ENCODE measurements at places on chromosomes 4 and X.
A peak's percentile ranks its signal among the peaks of the same experiment; 100 is the strongest.

GRCh38 chr4:30939069-30939468 is 218.9 kb downstream of the PCDH7 start:
- peak; percentile 1 for DNase-seq

DNA sequence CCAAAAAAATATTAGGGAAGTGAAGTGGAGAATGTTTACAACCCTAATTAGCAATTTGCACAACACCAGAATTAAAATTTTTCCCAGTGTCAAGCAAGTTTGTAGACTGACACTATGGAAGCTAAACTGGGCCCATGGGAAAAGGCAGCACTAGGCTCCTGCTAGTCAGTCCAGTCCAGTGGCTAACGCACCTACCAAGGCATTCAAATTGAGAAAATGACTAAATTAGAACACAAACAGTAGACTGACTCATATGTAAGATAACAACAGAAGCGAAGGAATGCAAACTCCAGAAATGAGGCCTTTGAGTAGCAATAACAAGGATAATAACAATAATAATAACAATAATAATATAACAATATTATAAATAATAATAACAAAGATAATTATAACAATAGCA is 90.7 kb downstream of the GRIA3 start:
- DNase-seq: peak; percentile 30

DNA sequence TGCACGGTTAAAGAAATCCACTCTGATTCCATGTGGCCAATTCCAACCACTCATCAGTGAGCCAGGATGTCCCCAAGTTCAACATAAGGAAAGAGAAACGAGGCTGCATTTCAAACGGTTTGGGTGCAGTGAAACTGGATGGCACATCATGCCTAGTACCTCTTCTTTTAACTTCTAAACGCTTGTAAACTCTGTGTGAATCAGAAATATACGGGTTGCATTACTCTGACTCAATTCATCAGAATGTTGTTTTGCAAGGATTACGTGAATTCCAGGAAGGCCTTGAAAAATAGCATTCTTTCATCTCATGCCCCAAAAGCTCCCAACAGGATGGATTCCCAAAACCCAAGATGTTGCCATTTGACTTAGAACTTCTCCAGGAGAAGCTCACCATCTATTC is 270.4 kb downstream of the LDB2 start:
- DNase-seq: peak; percentile 84

DNA sequence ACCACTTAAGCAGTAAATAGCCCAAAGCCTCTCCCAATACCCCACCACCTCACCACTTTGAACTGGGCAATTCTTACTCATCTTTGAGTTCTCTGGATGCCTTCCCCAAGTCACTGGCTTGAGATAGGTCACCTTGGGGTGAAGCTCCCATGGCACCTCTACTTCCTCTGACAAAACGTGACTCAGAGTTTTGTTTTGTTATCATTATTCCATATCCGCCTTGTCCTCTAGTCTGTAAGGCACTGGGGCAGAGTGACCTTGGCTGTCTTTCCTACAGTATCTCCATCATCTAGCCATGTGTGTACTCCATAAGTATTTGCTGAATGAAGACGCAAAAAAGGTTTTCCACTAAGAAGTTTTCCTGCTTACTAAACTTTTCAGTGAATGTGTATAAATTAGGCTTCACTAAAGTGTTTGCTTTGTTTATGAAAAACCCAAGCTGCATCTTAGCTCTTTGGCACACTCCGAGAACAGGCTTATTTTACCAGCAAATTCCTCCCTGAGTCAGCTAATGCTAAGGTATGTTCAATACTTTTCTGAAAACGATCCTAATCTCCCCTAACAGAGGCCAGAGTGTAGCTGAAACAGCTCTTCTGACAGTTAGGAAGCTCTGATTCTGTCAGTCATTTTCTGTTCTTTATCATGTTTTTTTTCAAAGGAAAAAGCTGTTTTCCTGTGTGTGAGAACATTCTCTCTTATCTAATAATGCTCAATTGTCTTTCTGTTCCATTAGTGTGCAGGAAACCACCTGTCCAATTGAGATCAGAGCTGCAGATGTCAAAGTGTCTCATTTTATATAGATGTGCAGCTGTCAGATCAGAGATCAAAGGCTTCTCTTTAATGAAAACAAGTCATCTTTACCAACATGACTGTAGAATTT is 30.2 kb upstream of the TSPAN5 start:
- DNase-seq: peak; percentile 54

GRCh38 chr4:86497980-86498862 is 95.9 kb upstream of the PTPN13 start:
- peak; percentile 83 for DNase-seq

- DNase-seq: no peak
Measured at GRCh38 chr4:149718500-149718899, 97.1 kb downstream of the IQCM start.

GRCh38 chrX:40530509-40530908 is 50.3 kb upstream of the ATP6AP2 start:
- DNase-seq: no peak

DNA sequence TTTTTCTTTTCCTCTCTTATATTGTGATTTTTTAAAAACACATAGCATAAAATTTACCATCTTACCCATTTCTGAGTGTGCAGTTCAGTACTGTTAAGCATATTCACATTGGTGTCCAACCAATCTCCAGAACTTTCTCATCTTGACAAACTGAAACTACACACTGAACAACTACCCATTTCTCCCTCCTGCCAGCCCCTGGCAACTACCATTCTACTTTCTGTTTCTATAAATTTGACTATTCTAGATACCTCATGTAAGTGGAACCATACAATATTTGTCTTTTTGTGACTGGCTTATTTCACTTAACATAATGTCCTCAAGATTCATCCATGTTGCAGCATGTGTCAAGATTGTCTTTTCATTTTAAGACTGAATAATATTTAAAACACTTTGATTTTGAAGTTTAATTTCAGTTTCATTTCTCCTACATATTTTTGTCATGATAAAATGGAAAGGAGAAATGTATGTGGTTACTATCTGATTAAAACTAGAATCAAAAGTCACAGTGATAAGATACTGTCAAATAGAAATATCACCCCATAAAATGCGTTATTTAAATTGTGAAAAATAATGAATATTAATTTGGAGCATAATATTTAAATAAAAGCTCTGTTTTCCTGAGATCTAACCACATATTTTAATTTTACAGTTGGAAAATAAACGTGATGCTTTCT is 122.8 kb downstream of the DIPK2B start:
- no peak for DNase-seq

DNA sequence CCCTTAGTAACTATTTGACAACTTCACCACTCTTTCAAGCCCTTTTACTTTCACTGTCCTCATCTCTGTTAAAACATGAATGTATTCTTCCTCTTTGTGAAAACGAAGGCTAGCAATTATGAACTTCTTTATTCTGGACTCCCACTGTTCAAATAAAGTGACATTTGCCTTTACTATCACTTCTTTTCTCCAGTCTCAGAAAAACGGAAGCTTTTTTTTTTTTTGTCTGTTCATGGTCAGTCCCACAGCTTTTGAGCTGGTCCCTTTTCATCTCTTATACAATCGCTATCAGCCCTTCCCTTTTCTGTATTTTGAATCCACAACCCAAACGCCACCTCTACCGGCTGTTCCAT is 327.7 kb downstream of the DKK2 start:
- DNase-seq: no peak

DNA sequence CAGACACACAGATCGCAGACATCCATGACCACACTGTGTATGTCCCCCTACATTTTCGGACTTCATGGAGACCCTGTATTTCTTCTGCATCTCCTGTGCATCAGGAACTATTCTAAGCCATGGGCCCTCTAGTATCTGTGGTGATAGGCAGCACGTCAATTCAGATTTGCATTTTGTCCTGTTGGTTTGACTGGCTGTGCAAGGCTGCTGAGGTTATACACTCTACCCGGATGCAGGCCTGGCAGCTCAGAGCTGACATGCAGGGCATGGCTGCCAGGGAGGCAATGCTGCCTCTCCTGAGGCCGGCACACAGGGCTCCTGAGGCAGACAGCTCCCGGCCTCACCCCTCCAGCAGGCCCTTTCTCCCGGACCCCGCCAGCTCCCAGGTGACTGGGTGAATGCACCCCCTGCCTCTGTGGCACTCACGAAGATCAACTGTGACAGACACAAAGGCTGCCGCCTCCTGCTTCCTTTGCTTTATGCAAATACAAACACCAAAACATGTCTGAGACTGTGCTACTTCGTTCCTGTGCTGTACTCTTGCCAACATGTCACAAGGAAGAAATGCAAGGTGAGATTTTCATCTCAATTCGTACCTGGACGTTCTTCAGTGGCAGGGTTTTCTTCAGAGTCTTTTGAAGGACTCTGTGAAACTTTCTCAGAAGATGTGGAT is 51.0 kb downstream of the NSG1 start:
- DNase-seq: no peak

- DNase-seq: no peak
Measured at GRCh38 chr4:152734699-152735050, 44.9 kb downstream of the TIGD4 start.
